ENCODE measurements at places on chromosomes 6 and 20.
A peak's percentile ranks its signal among the peaks of the same experiment; 100 is the strongest.

GRCh38 chr6:102619585-102619984 lies 1226.1 kb downstream of the GRIK2 start:
- DNase-seq, result no peak

GRCh38 chr6:36312854-36313648 lies 23.6 kb downstream of the BNIP5 start:
- no peak for DNase-seq

- no peak for DNase-seq
Observed at GRCh38 chr20:17685168-17685567, 3.1 kb upstream of the RRBP1 start.

DNA sequence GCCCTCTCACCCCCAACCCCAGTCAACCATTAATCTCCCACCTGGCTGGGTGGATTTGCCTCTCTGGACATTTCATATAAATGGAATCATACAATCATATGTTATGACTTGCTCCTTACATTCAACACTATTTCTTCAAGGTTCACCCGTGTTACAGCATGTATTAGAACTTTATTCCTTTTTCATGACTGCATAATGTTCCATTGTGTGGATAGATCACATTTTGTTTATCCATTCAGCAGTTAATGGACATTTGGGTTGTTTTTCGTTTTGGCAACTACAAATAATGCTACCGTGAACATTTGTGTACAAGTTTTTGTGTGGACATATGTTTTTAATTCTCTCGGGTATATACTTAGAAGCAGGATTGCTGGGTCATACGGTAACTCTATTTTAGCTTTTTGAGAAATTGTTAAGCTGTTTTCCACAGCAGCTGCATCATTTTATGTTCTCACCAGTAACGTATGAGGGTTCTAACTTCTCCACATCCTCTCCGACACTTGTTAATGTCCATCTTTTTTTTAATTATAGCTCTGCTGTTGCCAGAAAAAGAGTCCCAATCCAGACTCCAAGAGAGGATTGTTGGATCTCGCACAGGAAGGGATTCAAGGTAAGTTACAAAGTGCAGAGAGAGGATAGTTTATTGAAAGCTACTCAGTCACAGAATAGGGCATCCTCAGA lies 15.9 kb upstream of the BNIP5 start:
- no peak for DNase-seq

DNA sequence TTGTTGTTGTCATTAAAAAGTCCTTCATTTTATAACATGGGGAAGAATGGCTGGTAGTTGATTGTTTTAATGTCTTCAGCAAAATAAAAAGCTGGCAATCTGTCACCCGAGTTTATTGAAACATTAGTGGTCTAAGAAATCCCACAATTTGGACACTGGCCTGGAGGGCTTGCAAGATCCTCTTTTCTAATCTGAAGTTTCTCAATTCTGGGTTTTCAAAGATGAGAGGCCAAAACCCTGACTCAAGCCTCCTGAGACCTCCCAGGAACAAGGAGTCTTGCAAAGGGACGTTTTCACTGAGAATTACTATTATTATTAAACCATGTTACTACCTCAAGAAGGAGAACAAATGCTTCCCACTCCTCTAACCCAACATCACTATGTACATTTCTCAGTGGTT lies 19.5 kb downstream of the MAP1LC3A start:
- DNase-seq, result no peak

DNA sequence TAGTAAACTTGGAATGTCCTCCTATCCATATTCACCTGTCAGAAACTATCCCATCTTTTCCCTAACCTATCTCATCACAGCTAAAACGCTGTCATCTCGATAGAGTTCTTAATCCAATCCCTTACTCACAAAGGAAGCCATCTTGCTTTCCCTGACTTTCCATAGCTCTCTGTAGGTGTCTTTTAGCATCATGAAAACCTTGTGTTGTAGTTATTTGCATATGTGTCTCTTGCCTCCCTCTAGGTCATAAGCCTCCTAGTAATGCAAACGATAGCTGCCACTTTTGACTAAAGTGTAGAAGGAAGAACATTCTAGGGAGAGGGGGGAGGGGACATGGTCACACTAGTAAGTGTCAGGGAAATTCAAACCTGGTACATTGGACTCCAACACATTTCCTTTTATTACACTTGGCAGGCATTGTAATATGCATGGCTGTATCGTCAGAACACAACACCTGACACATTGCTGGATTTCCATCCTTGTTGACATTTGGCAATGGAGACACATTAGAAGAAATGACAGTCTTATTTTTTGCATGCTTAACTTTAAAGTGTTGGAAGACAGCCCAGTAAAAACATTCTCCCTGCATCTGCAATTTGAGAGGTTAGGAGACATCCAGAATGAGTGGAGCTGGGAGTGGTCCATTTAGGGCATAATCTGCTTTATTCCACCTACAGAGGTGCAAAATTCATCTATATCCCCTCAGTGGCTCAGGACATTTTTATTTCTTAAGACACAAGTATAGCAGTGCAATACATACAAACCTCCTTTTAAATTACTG lies 283.4 kb downstream of the HAO1 start:
- DNase-seq, result no peak

- no peak for DNase-seq
Observed at GRCh38 chr6:113595911-113596376, 261.2 kb upstream of the MARCKS start.

- no peak for DNase-seq
Observed at GRCh38 chr6:10591422-10592160, 70.4 kb downstream of the GCNT2 start.

DNA sequence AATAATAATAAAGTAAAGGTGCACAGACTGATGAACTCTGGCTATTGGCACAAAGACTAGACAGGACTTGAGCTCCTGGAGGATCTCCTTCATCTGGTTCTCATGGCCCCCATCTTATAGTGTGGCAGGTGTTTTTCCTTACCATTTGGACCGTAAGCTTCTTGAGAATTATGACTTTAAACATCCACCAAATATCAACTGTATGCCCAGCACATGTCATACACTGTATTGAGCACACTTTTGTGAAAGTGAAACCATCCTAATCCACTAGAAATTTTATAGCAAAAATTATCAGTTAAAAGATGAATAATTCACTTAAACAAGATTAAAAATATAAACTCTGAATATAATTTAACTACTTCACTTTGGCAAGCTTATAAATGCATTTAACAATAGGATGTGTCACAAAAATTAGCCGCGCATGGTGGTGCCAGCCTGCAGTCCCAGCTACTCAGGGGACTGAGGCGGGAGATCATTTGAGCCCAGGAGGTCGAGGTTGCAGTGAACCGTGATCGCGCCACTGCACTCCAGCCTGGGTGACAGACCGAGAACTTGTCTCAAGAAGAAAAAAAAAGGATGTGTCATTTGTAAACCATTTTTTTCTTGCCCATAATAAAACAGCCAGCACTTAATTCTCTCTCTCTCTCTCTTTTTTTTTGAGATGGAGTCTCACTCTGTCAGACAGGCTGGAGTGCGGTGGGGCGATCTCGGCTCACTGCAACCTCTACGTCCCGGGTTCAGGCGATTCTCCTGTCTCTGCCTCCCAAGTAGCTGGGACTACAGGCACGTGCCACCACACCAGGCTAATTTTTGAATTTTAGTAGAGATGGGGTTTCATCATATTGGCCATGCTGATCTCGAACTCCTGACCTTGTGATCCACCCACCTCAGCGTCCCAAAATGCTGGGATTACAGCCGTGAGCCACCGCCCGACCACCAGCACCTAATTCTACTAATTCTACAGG lies 9.1 kb downstream of the HIVEP2 start:
- peak; percentile 36 for DNase-seq

- no peak for DNase-seq
Observed at GRCh38 chr6:16146527-16146955, 17.7 kb downstream of the MYLIP start.

- no peak for DNase-seq
Observed at GRCh38 chr6:162539321-162539720, 188.2 kb downstream of the PRKN start.

DNA sequence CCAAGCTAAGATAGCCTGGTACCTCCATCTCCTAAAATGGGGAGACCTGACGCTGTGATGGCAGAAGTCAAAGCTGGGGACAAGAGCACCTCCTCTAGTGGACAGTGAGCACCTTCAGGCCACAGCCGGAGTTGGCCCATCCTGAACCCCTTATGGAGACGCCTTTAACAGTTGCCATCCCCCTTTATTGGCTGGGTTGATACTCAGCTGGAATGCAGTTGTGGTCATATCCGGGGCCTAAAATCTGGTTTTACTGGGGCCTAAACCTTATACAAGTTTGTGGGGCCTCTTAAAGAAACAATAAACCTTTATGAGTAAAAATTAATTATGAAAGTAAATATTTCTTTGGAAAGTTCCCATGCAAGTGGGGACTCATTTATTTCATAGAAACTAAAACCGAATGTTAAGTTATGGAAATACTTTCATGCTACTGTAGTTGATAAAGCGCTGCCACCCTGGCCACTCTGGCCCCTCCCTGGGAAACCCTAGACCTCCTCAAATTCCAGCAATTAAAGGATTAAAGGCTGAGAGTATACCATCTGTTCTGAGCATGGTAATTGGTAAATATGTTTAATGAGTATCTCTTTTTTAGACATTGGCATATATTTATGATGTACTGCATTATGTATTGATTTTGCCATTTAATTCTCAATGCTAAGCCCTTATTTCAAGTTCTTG lies 95.1 kb upstream of the SASH1 start:
- DNase-seq, result no peak

GRCh38 chr20:8175741-8176675 lies 43.9 kb downstream of the PLCB1 start:
- no peak for DNase-seq

GRCh38 chr6:167788563-167788903 lies 38.2 kb upstream of the AFDN start:
- DNase-seq, result no peak

DNA sequence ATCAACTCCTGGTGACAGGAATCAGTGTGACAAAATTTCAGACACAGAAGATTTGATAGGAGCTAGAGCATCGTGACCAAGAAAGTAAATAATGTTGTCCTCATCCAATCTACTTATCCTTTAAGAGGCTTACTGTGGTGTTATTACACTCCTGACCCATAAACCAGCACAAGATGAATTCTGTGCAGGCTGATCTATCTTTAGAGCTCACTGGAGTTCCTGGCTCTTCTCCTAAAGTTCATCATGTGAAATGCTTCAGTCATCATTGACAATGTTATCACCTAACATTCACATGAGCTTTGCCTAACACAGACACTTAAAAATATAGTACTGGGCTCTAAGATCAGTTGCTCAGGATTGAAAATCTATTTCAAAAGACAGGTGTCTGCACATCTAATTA lies 271.0 kb upstream of the HSF2 start:
- DNase-seq, result no peak

Measured in stimulated activated CD4-positive, alpha-beta T cell treated with anti-CD3 and anti-CD28 coated beads, Interleukin-2, amount 100 ng/mL, for 24 hours (primary cell).